ENCODE measurements at places on chromosomes 16 and 17.
A peak's percentile ranks its signal among the peaks of the same experiment; 100 is the strongest.

- no peak for DNase-seq
Measured at GRCh38 chr16:87350681-87351319, 32.8 kb downstream of the FBXO31 start.

- no peak for DNase-seq
Measured at GRCh38 chr17:72376526-72377345, 255.9 kb downstream of the SOX9 start.

DNA sequence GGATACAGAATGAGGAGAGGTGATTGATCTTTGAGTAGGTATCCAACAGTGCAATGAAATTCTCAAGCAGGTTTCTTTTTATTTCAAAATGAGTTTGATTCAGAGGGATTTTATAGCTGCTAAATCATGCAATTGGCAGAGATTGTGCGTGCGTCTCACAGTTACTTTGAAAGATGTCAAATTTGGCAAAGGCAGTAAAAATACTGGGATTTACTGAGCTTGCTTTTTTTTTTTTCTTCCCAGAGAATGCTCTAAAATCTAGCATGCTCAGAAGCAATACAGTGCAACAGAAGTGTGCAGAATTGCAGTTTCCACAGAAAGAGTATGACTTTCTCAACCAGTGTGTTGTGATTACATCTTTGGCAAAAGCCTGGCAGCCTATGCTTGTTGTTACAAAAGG lies 410.7 kb upstream of the GOT2 start:
- no peak for DNase-seq

- DNase-seq, result no peak
Measured at GRCh38 chr16:27033281-27033979, 33.3 kb upstream of the C16orf82 start.

DNA sequence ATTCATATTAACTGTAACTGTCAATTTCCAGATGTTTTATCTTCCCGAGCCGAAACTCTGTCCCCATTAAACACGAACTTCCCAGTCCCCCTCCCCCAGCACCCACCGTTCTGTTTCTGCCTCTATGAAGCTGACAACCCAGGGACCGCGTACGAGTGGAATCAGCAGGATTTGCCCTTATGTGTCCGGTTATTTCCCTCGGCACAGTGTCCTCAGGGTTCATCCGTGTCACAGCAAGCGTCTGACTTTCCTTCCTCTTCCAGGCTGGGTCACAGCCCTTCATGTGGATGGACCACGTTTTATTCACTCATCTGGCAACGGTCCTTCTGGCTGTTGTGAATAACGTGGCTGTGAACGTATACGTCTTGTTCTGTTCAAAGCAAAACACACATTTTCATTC lies 31.3 kb downstream of the METRNL start:
- DNase-seq, result no peak

GRCh38 chr17:41494524-41494923 lies 4.8 kb upstream of the KRT36 start:
- no peak for DNase-seq

GRCh38 chr16:89723279-89724250 lies 2.2 kb downstream of the ZNF276 start:
- DNase-seq, result peak; percentile 71

DNA sequence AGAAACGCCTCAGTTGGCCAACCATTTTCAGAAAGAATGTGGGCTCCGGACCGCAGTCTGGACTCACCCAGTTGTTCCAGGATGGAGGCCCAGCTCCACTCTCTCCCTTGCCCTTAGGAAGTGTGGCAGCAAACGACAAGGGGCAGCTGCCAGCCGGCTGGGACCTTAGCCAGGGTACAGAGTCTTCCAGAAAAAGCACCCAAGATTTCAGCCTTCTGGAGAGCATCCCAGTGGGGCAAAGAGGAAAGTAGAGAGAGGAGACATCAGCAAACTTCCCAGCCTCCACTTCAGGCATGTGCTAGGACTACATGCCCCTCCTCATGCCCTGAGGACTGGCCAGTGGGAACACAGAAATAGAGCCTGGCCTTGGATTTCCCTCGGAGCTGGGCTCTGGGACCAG lies 56.8 kb upstream of the SCNN1B start:
- DNase-seq, result no peak

GRCh38 chr17:34354637-34355036 lies 1.6 kb upstream of the CCL13 start:
- no peak for DNase-seq

DNA sequence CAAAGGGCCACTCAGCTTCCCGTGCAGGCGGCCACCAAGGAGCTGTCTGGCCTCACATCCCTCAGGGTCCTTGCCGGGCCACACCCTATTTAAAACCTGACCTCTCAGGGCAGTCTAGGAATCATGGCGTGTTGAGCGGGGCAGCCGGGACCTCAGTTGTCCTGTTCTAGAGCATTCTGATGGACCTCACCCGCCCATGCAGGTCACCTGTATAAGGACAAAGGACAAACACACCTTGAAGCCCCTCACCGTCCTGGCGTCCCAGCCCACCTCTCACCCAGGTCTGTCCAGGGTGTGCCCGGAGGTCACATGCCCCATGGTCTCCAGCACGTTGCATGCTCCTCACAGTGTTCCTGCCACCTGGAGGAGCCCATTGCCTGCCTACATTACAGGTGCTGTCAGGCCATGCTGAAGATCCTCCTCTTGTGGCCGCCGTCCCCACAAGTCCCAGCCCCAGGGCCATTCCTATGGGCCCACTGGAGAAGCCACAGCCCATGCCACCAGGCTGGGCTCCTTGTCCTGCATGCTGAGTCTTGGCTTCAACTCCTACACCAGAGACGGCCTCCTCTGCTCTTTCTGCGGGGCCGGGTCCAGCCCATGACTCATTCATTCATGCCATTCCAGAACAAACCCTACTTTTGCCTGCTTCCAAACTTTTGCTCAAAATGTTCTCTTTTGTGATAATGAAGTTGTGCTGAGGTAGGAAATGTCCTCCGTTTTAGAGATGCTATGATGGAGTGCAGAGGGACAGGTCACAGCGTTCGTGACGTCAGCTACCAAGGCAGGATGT lies 46.3 kb downstream of the PEMT start:
- DNase-seq, result no peak

DNA sequence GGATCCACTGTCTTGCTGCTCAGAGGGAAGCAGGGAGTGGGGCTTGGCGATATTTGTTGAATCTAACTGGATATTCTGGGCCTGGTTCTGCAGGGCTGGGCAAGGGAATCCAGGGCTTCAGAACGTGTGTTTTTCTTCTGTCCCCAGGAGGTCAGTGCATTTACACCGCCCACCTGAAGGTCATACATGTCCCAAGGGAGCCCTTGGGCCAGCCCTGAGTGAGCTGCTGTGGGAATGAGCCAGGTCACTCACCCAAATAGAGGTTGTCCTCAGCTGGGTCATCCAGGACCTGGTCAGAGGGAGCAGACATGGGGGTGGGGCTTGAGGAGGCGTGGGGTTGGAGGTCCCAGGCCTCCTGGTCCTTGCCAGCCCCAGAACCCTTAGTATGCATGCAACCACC lies 10.6 kb downstream of the CAMKK1 start:
- no peak for DNase-seq

GRCh38 chr16:11391576-11391975 lies 46.3 kb downstream of the RMI2 start:
- no peak for DNase-seq

GRCh38 chr17:78774453-78774852 lies 7.6 kb downstream of the CYTH1 start:
- no peak for DNase-seq

GRCh38 chr17:78993241-78993956 lies 13.7 kb upstream of the LGALS3BP start:
- DNase-seq, result no peak

- no peak for DNase-seq
Measured at GRCh38 chr17:82561429-82562035, 42.0 kb downstream of the FOXK2 start.

DNA sequence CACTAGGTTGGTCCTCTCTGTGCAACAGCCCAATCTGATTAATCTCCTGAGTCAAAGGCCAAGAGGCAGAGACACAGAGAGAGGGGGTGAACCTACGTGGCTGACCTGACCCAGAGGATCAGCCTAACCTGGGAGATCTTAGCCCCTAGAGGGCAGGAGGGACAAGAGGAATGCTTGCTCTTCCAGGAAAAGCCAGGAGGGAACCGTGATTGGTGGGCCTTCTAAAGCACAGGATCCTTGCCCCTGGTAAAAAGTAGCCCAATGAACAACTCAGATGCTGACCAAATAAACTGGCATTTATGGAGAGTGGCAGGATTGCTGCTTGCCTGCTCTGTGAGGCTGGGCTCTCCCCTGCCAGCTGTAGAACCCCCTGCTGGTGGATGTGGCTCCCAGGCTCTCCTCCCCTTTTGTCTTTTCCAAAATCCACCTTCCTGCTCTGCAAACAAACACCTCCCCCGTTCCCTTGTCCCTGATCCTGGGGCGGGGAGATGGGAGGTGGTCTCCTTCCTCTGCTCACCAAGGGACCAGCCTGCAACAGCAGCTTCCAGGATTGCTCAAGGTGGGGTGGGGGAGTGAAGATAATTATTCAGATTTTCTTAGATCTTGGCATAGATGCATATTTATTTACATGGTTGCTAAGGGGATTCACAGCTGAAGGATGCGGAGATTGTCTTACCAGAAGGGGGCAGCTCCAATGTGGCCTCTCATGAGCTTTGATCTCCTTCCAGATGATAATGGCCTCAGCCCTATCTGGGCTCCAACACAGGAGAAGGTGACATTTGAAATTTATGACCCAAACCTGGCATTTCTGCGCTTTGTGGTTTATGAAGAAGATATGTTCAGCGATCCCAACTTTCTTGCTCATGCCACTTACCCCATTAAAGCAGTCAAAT lies 71.9 kb downstream of the SDR42E1 start:
- DNase-seq, result no peak

- no peak for DNase-seq
Measured at GRCh38 chr16:64409783-64410210, 712.1 kb downstream of the CDH11 start.

Data from stimulated activated CD8-positive, alpha-beta memory T cell treated with anti-CD3 and anti-CD28 coated beads, Interleukin-7, amount 100 ng/mL, for 48 hours (primary cell).